ENCODE measurements at places on chromosomes 5 and 9. TPM values are rescaled to one million over a fixed set of nuclear protein-coding genes. Genes with fewer than 3 reads are reported as not detected.

The HRCT1 gene
- 0.40 TPM for total RNA-seq

The DRD1 gene
- total RNA-seq, result 0.17 TPM

The EGR1 gene
- total RNA-seq, result 283 TPM

The INSYN2B gene
- not detected for total RNA-seq

The OR1Q1 gene
- not detected for total RNA-seq

The FASTKD3 gene
- total RNA-seq, result 7.3 TPM

DNA sequence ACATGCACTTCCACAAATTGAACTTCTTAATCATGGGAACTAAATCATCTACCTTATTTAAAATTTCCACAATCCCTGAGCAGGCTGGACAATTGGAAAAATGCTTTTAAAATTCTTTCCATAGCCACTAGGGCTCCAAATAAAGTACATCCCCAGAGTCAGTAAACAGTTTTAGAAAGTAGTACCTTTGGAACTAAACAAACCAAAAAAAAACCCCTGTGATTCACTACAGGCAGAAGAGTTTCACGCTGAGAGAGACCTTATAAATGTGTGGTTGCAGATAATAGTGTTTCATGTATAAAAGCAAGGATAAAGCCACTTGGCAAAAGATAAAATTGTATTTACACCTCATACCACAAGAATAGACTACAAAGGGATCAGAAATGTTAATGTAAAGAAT is 11.8 kb upstream of the HMGCR start:
- H3K27ac ChIP-seq, result no peak overlapping the region
- H3K4me1 ChIP-seq, result peaks cover 5% of the 10 kb centered on the region
- no peaks in the 10 kb centered on the region for H3K36me3 ChIP-seq
- no peak for DNase-seq
- no peaks in the 10 kb centered on the region for H3K27me3 ChIP-seq

DNA sequence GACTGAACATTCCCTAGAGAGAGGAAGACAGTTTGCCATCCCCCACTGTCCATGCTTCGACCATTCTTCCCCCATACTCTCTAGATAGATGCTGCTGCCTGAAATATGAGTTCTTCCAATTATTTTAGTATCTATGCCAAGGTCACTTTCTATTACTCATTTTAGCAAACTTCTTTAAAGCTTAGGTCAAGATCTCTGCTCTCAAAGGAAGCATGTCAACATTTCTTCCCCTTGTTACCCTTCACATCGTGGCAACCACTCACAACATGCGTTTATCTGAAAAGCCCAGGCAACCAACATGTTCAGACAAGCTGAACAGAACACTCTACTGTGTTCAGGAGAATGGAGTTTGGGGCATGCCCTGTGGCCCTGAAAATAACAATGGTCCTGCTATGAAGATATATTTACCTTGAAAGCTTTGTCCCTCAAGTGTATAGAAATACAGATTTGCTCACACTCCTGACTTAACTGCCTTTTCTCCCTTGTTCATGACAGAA is 138.4 kb upstream of the KIF2A start:
- no peak for DNase-seq
- no peaks in the 10 kb centered on the region for H3K36me3 ChIP-seq
- H3K4me1 ChIP-seq, result peaks cover 5% of the 10 kb centered on the region
- no peak overlapping the region for H3K4me3 ChIP-seq

GRCh38 chr9:86993830-86994229 is 46.5 kb upstream of the GAS1 start:
- H3K27ac ChIP-seq, result no peak overlapping the region
- no peak for DNase-seq
- no peaks in the 10 kb centered on the region for H3K36me3 ChIP-seq

GRCh38 chr9:80557256-80557655 is 985.5 kb downstream of the TLE4 start:
- H3K27me3 ChIP-seq, result peaks cover 3% of the 10 kb centered on the region
- no peak overlapping the region for H3K27ac ChIP-seq
- peaks cover 15% of the 10 kb centered on the region for H3K4me1 ChIP-seq
- H3K36me3 ChIP-seq, result no peaks in the 10 kb centered on the region
- H3K4me3 ChIP-seq, result no peak overlapping the region
- no peak for DNase-seq

DNA sequence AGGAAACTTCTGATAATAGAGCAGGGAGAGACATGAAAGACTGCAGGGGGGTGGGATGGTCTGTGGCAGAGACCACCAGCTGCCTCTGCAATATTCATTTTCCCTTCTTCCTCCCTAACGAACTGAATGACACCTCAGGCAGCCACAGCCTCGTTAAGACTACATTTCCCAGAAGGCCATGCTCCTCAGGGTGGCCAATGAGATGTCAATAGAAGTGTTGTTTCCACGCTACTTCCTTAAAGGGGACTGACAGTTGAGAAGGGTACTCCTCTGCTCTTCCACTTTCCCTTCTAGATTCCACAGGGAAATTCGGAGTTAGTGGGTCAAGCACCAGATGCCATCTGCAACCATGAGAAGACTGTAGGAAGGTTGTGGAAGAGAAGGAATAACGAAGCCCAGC is 52.0 kb upstream of the DAPK1 start:
- no peak overlapping the region for H3K4me3 ChIP-seq
- no peak overlapping the region for H3K27ac ChIP-seq
- H3K36me3 ChIP-seq, result no peaks in the 10 kb centered on the region
- H3K4me1 ChIP-seq, result peaks cover 5% of the 10 kb centered on the region
- no peaks in the 10 kb centered on the region for H3K27me3 ChIP-seq
- no peak for DNase-seq

DNA sequence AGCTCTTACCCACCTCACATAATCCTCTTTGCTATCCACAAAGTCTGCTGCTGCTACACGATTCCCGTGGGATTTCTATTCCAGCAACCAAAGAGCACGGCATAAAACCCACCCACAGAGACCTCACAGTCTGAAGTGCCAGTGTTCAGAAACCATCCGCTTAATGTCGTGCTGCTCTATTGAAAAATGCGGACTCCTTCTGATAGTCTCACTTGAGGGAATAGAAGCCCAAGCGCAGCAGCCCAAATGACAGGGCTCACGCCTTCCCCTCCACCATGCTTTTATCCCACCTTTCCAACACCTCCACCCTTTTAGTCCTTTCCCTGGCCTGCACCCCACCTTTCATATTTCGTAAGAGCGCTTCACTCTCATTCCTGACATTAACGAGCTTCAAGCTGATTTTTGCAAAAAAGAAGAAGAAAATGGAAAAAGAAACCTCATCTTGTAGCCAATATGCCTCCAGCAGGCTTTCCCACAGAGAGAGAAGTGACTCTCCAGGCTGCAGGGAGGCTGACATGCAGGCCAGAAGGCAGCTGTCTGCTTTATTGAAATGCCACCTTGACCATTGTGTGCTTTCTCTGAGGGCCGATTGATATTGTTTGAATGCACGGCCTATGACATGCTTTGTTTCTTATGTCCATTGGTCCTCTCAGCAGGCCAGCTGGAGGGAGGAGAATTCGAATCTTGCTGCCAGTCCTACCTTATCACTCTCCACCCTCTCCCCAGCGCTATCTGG is 70.6 kb upstream of the PCSK1 start:
- H3K4me1 ChIP-seq, result peaks cover 5% of the 10 kb centered on the region
- H3K36me3 ChIP-seq, result no peaks in the 10 kb centered on the region
- DNase-seq, result no peak
- peaks cover 3% of the 10 kb centered on the region for H3K27me3 ChIP-seq
- H3K27ac ChIP-seq, result no peak overlapping the region

GRCh38 chr5:163658702-163659567 is 153.5 kb downstream of the MAT2B start:
- no peaks in the 10 kb centered on the region for H3K4me1 ChIP-seq
- no peak for DNase-seq
- no peaks in the 10 kb centered on the region for H3K36me3 ChIP-seq
- H3K27ac ChIP-seq, result no peak overlapping the region
- peaks cover 5% of the 10 kb centered on the region for H3K27me3 ChIP-seq

DNA sequence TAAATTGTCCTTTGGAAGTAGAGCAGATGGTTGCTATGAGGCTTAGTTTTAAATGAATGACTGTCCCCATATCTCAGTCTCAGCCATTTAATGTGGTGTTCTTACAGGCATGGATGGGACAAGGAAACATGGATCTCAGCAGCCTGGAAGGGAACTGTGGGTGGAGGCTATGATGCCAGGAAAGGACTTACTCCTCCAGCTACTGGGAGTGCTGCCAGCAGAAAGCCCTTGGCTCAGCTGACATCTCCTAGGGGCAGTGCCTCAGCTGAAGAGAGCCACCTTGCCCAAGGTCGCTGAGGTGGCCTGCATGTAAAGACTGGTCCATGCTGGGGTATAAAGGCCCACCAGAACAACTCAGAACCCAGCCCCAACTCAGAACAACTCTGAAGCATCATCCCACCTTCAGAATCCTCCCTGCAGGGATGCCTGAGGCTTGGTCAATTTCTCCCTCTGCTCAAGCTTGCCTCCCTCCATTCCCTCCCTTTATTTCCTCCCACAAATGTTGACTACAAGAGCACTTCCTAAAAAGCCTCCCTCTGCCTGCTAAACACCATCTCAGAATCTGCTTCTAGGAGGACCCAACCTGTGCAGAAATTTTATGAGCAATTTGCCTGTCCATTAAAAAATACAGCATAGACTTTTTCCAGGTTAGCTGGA is 1.8 kb upstream of the PDE8B start:
- peak overlapping the region; percentile 90 for H3K4me3 ChIP-seq
- no peak for DNase-seq
- H3K36me3 ChIP-seq, result peaks cover 3% of the 10 kb centered on the region
- H3K4me1 ChIP-seq, result peaks cover 11% of the 10 kb centered on the region
- H3K27ac ChIP-seq, result no peak overlapping the region
- H3K27me3 ChIP-seq, result peaks cover 60% of the 10 kb centered on the region

- peaks cover 10% of the 10 kb centered on the region for H3K4me1 ChIP-seq
- H3K27ac ChIP-seq, result no peak overlapping the region
- DNase-seq, result no peak
- peaks cover 4% of the 10 kb centered on the region for H3K27me3 ChIP-seq
- no peaks in the 10 kb centered on the region for H3K36me3 ChIP-seq
These were observed 349.8 kb downstream of the ENC1 start for GRCh38 chr5:74290634-74291241.

DNA sequence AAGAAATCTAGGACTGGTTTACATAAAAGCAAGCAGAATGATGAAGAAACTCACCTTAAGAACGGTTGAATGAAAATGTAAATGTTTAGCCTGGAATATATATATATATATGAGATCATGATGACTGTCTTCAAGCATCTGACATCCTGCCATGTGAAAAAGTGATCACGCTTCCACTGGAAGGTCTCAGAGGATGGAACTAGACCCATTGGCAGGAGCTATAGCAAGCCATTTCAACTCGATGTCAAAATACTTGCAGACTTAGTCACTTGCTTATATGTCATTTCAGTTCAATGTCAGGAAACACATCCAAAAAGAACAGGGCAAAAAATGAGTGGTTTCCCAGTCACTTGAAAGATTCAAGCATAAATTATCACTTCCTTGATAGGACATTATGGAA is 22.2 kb upstream of the TMEM161B start:
- no peak overlapping the region for H3K27ac ChIP-seq
- H3K36me3 ChIP-seq, result peaks cover 8% of the 10 kb centered on the region
- DNase-seq, result no peak
- no peak overlapping the region for H3K4me3 ChIP-seq
- no peaks in the 10 kb centered on the region for H3K27me3 ChIP-seq

- no peaks in the 10 kb centered on the region for H3K36me3 ChIP-seq
- peaks cover 8% of the 10 kb centered on the region for H3K27me3 ChIP-seq
- H3K4me3 ChIP-seq, result no peak overlapping the region
- no peak for DNase-seq
- H3K4me1 ChIP-seq, result no peaks in the 10 kb centered on the region
These were observed 2.2 kb downstream of the BTNL3 start for GRCh38 chr5:180990882-180991242.

- H3K36me3 ChIP-seq, result no peaks in the 10 kb centered on the region
- no peak overlapping the region for H3K27ac ChIP-seq
- H3K27me3 ChIP-seq, result no peaks in the 10 kb centered on the region
These were observed 130.1 kb downstream of the RPS23 start for GRCh38 chr5:82147860-82148573.

DNA sequence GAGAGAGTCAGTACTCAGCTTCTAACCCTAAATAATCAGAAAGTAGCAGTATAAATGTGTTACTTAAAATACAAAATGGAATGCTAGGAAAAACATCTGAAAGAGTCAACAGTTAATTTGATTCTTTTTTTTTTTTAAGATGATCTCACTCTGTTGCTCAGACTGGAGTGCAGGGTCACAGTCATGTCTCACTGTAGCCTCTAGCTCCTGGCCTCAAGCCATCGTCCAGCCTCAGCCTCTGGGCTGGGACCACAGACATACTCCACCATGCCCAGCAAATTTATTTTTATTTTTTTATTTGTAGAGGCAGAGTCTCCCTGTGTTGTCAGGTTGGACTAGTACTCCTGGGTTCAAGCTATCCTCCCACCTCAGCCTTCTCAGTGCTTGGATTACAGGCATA is 424.9 kb downstream of the IRX2 start:
- no peak for DNase-seq
- no peaks in the 10 kb centered on the region for H3K36me3 ChIP-seq
- peaks cover 11% of the 10 kb centered on the region for H3K27me3 ChIP-seq

DNA sequence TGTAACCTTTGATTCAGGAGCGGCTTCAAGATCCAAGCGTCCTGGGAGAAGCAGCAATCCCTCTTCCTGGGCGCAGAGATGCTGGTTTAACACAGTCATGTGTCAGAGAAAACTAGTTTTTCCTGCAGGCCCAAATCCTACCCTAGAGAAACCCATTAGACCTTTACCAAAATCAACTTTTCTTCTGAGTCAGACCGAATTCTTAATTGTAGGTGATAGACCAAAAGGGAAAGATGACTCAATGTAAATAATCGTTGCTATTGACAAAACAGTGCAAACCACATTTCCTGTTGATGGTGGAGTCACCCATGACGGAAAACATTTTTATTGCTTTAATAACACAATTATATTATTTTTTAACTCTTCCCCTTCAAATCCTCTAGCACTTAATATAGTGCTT is 40.1 kb downstream of the SLC1A1 start:
- H3K4me1 ChIP-seq, result no peaks in the 10 kb centered on the region
- no peak overlapping the region for H3K4me3 ChIP-seq
- peaks cover 10% of the 10 kb centered on the region for H3K36me3 ChIP-seq

GRCh38 chr5:134580001-134580460 is 52.6 kb downstream of the SAR1B start:
- no peaks in the 10 kb centered on the region for H3K27me3 ChIP-seq
- no peak for DNase-seq
- no peak overlapping the region for H3K4me3 ChIP-seq
- H3K4me1 ChIP-seq, result peaks cover 5% of the 10 kb centered on the region

- H3K4me1 ChIP-seq, result peaks cover 4% of the 10 kb centered on the region
- no peak overlapping the region for H3K27ac ChIP-seq
- H3K36me3 ChIP-seq, result no peaks in the 10 kb centered on the region
- H3K27me3 ChIP-seq, result peaks cover 10% of the 10 kb centered on the region
These were observed 206.0 kb upstream of the DMRTA1 start for GRCh38 chr9:22240619-22241018.

DNA sequence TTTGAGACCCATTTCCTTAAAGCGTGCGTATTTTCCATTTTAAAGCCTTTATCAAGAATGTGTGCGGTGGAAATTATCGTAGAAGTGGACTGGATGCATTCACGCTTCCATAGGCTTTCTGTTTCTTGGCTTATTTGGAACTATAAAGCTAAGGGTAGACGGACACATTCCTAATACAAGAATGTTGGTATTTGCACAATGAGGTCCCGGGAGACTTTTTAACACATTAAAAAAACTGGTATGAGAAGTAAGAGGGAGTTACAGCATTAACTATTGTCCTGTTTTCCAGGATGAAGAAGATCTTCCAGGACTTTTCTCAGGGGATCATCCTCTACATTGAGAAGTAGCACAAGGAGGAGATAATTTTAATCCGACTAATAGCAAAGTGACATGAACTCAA is 653.0 kb downstream of the MTRR start:
- H3K27me3 ChIP-seq, result no peaks in the 10 kb centered on the region
- H3K4me1 ChIP-seq, result peaks cover 5% of the 10 kb centered on the region
- DNase-seq, result no peak
- no peaks in the 10 kb centered on the region for H3K36me3 ChIP-seq
- H3K27ac ChIP-seq, result no peak overlapping the region

GRCh38 chr5:134493461-134494055 is 31.9 kb upstream of the JADE2 start:
- no peak overlapping the region for H3K4me3 ChIP-seq
- DNase-seq, result no peak
- H3K27ac ChIP-seq, result no peak overlapping the region
